ENCODE measurements at places on chromosomes 4 and X.

- no peak for DNase-seq
Measured at GRCh38 chr4:184940500-184940899, 77.8 kb upstream of the HELT start.

- DNase-seq, result no peak
Measured at GRCh38 chr4:79584352-79584751, 176.3 kb upstream of the GK2 start.

GRCh38 chr4:187127456-187127855 is 403.8 kb upstream of the FAT1 start:
- DNase-seq, result no peak

DNA sequence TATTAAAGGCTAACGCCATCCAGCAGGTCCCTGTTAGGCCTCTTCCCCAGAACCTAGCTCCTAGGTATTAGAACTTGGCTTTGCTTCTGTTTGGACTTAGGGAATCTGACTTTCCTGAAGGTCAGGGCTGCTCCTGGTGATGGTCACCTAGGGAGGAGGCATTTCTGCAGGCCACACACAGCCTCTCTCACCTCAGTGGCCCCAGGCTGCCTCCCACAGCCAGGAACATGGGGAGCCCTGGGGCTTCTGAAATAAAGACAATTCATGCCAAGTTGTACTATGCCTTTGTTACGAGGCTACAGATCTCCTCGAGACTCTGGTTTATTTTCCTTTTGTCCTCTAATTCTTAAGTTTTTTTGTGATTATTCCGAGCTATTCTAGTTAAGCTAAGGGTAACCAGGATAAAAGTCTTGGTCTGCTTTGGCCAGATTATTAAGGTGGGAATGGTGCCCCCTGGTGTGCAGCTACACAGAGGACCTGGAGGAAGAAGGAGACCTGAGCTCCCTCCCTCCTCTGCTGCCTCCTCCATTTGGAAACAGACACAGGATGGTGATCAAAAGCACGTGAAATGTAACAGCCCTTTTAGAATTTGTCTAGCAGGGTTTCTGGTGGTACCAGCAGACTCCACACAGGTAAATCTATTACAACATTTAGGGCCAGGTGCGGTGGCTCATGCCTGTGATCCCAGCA is 131.0 kb downstream of the DCLK2 start:
- peak; percentile 72 for DNase-seq

DNA sequence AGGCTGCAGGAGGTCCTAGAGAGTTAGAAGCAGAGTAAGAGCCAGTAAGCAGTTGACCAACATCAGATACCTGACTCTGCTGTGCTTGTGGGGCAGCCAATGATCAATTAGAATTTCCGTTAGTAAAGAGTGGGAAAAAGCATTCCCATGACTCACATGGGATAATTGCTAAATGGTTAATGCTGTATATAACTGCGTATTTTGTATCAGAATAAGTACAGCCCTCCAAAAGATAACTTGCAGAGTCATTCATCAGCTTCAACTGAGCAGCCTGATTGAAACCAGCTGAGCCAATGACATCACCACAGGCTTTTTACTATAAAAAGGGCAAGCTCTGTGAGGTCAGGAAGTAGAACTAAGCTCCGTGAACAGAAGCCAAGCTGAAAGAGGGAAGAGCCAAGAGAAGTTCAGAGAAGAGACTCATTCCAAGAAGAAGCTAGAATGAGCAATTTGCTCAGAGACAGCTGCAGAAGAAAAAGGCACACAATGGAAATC is 67.9 kb downstream of the PPP3CA start:
- DNase-seq, result peak; percentile 93

DNA sequence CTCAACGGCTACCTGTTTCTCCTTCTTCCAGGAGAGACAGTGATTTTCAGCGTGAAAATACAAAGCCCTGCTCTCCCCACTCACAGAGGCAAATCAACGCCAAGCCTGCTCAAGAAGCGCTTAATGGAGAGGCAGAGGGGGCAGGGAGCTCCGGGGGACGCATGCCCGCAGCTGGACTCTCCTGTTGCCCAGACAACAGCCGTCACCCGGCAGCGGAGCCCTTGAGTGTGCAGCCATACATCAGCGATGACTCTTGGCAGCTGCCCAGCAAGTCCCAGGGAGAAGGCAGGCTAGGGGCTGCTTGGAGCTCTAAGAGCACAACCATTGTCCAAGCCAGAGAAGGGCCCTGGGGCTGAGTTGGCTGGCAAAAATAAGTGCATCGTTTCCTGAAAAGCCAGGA is 71.0 kb upstream of the AFAP1 start:
- DNase-seq, result peak; percentile 61

- no peak for DNase-seq
Measured at GRCh38 chr4:142861351-142861750, 15.2 kb upstream of the INPP4B start.

DNA sequence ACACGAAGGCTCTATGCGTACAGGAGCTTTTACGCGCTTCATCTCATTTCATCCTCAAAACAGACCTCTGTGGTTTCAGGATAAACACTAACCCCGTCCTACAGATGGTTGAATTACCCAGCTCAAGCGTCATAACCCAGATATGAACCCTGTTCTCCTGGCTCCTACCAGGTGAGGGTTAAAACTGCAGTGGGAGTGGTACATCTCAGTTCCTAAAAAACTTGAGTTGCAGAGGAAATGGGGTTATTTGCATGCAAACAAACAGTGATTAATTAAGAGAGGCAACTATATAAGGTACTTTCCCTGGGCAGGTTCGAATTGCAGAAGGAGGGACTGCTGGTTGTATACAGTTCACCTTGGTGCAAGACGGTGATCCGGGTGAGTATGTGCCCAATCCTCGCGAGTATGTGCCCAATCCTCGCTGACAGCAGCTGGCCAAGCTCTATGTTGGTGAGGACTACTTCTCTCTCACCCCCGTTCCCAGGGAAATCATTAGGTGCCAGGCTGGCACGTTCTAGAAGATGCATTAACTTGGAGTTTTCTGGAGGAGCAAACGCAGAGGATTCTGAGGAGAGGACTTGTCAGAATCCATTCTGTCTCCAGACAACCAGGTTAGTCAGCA is 72.6 kb downstream of the FHDC1 start:
- no peak for DNase-seq

DNA sequence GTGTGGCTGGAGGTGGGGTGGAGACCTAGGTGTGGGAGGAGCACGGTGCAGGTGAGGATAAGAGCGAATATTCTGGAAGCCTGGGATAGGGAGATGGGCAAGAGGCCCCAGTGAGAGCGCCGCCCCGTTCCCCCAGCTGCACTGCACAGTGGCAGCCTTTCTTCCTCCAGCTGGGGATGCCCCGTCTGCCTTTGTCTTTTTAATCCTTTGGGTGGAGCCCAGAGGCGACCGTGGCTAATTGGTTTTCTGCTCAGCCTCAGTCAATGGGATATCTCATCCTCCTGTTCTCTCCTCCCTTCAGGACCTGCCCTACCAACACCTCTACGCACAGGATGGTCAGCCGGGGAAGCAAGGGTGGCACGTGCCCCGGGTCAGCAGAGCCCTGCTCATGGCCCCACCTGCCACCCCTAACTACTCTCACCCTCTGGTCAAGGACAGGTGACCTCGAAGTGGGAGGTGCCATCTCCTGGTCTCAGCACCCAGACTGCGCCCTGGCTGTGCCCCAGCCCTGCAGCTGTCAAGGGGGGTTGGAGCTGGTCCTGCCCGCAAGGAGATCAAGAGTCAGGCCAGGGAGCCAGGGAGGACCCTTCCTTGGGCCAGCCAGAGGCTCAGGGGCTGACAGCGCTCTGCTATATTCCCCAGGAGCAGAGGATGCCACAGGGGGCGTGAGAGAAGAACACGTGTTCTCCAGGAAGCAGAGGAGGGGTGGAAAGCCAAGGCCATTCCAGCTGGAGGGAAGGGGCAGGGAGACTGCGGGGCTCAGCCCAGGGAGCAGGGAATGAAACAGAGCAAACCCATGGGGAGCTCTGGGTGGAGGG is 64.0 kb downstream of the ADRA2C start:
- DNase-seq, result no peak

DNA sequence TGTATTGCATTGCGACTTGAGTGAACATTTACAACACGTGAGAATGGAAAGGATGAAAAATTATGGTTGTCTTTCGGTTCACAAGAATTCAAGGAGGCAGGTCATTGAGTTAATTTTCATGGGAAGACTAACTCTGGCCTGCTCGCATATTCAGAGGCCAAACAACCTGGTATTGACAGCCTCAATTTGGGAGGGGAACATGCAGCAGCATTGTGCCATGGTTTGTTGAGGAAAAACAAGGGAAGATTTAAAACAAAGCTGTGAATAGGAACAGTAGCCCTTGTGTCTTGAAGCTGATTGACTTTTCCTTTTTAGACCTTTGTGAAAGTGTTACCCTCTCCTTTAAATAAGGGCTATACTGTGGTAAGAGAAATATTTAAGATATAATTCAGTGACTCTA is 31.9 kb downstream of the FAT4 start:
- no peak for DNase-seq

DNA sequence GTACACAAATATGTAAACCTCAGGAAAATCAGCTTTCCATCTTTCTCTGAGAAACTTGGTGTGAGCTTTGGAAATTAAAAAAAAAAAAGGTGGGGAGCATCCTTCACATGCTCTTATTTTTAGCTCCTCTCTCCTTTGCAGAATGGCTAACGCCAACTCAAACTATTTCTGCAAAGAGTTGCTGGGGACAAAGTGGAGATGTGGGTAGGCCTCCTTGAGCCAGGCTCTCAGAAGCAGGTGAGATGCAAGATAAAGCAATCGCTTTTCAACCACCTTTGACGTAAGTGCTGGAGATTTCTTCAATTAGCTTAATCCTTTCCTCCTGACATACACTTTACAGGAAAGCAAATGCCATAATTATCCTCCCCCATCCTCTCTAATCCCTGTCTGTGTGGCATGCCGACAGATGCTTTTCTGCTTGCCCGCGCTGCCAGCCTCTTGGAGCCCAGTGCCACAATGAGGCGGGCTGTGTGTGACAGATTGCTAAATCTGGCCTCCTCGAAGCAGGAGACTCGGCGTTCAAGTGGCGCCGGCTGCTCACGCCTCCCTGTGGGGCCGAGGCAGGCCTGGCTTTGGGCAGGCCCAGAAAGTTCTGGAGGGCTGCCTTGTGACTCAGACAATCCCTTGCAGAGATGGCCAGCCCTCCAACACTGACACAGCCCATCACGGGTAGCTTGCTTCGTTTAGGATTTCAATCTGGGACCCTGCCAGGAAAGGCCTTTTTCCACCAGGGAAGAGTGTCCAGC is 64.9 kb upstream of the SOD3 start:
- peak; percentile 17 for DNase-seq

GRCh38 chrX:34655501-34656455 is 1.3 kb downstream of the TMEM47 start:
- DNase-seq, result peak; percentile 35

GRCh38 chrX:71000139-71000538 is 68.0 kb downstream of the SNX12 start:
- DNase-seq, result no peak

DNA sequence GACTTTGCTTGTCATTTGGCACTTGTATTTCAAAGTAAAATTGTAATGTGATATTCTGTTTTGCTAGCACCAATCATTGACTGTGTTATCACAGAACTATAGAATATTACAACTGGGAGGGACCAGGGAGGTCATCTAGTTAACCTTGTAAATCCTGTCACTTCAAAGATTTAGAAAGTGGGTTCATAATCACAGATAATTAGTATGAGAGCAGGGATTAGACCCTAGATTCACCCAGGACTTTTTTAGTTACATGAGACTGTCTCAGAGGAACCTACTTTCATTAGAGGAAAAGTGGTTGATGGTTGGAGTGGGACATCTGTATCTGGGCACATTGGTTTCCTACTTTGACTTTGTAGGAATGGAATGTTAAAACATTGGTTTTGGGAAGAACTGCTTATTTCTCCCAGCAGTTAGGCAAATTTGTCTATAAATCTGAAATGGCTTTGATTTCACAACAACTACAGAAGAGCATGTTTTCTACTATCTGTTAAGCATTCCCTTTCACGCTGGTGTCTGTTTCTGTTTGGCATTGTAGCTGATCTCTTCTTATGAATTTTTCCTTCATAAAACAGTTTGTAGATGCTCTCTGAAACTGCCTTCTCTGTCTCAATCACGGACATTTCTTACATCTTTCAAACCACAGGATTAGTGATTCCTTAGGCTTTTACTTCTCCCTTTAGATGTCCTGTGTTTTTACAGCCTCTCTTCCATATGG is 144.1 kb downstream of the DIPK2B start:
- DNase-seq, result no peak

DNA sequence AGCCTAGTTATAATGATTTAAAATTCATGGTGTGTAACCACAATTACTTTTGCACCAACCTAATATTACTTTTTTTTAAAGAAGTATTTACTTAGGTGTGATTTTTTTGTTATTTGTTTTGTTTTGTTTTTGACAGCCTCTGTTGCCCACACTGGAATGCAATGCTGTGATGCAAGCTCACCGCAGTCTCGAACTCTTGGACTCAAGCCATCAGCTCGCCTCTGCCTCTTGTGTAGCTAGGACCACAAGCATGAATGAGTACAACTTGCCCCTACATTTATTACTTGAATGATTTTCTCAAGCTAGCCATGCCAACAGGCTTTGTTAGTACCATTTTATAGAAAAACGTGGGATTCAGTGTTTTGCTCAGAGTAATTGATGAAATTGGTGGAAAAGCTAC is 488.8 kb upstream of the CPEB2 start:
- peak; percentile 44 for DNase-seq

Measured in astrocyte of the spinal cord (primary cell).